DMS153 (cell line): ENCODE measurements at places on chromosomes 4 and X.

DNA sequence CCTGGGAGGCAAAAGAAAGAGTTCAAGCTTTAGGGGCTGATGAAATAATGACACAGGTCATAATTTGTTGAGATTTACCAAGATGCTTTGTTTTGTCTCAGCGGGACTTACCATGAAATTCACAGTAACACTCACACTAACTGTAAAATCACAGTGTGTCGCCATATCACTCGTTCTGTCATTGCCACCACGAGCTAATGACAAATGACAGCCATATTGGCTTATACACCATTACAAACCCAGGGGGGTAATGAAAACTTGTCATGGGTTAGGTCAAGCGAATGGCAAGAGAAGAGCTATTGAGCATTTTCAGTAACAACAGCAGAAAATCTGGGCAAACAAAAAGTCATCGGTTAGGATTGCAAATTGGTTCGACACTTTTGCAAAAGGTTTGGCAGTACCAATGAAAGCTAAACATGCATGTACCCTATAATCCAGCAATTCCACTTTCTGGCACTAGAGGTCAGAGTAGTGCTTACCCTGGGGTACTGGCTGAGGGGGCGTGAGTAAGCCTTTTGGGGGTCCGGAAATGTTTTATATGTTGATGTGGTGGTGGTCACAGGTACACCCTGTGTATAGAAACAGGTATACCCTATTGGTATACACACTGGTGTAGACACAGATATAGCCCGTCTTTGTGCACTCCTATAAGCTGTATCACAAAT lies 83.9 kb upstream of the RAI2 start:
- DNase-seq = no peak

- DNase-seq = no peak
These were observed 55.9 kb downstream of the AGA start for GRCh38 chr4:177386278-177386815.

- no peak for DNase-seq
These were observed 47.3 kb downstream of the RGS12 start for GRCh38 chr4:3340038-3340699.

GRCh38 chr4:77145842-77146185 lies 11.2 kb upstream of the CCNG2 start:
- no peak for DNase-seq

- DNase-seq = no peak
These were observed 46.7 kb downstream of the TMEM156 start for GRCh38 chr4:38985410-38986100.

GRCh38 chr4:93617606-93618005 lies 210.9 kb upstream of the ATOH1 start:
- no peak for DNase-seq

DNA sequence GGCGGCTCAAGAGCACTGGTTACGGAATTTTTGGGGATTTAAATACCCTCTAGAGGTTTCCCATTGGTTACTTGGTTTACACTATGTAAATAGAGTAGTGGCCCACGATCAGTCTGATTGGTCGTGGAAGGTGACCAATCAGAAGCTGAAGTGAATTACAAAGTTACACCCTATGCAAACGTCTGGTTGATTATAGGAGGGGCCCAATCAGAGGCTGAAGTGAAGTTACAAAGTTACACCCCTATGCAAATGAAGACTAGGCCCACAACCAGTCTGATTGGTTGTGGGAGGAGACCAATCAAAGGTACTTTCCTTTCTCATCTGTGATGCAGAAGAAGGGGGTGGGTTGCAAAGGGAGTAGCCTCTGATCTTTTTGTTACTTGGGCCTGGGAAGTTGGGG lies 45.1 kb upstream of the HSD17B10 start:
- no peak for DNase-seq

GRCh38 chr4:41136456-41136855 lies 77.9 kb downstream of the APBB2 start:
- DNase-seq = no peak

- no peak for DNase-seq
These were observed 267.2 kb downstream of the FBXO8 start for GRCh38 chr4:174016251-174016650.

DNA sequence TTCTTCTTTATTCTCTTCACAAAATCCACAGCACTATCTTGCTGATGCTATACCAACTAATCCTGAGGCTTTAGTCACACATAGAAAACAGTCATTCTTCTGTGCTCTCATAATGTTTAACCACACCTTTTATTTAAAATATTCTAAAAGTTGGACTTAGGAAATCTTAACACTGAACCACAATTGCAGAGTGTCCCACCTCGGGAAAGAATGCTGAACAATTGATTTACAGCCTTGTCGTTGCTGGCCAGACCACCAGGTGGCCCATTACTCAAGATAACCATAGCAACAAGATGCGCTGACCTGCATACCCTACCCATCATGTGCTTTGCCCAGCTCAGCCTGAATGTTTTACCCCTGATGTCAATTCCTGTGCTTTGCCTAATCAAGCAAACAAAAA lies 100.8 kb downstream of the ARSJ start:
- DNase-seq = no peak

DNA sequence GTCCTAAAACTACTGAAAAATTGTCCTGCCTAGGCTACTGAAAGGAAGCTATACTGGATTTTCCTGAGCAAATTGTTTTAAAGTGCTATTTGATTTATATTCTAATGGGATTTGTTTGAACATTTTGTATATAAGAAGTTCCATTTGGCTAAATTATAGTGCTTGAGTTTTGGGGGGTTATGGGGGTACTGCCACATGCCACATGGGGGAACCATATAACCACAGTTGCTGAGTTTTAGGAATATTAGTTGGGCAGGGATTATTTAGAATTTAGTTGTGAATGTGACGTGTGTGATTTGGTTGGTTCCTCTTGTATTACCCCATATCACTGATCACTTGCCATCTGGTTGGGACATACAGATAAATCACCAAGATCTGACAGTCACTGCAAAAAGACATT lies 224.5 kb upstream of the TAPT1 start:
- DNase-seq = no peak

DNA sequence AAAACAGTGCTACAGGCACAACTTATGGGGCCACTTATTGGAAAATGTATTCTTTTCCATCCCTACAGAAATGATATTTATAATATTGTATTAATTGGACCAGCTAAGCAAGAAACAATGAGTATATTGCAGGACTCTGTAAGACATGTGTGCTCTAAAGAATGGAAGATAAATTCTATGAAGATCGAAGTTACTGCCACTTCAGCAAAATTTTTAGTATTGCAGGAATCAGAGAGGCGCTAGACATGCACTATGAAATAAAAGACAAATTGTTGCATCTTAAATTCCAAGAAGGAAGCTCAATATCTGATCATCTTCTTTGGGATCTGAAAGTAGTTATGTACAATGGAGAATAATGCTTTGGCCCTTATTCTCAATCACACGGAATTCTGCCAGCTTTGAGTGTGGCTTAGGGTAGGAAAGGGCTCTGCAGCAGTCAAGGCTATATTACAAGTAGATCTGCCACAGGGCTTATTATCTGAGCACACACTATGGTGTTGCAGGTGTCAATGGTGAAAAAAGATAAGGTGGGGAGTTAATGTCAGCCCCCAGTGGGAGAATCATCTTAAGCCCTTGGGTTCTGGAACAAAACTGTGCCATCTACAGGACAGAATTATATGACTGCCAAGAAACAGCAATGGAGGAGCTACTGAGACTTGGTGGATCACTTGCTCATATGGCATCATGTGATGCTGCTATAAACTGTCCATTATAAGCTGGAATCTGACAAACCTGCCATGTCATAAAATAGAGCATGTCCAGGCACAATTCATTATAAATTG lies 334.0 kb upstream of the NDST3 start:
- DNase-seq = peak; percentile 0

- DNase-seq = no peak
These were observed 220.1 kb upstream of the PSAPL1 start for GRCh38 chr4:7654550-7655445.

DNA sequence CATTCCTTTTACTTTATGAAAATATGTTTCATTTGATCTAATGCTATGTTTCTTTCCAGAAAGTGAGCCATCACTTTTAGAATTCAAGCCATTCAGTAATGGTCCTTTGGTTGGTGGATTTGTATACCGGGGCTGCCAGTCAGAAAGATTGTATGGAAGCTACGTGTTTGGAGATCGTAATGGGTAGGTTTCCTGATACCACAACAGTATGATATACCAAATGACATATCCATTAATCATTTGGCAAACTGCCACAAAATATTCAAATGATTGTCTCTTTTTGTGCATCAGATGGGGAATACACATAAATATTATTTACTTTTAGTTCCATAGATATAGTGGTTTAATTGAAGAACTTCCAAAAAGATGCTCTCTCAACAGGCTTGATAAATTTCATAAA lies 68.2 kb downstream of the HHIP start:
- DNase-seq = no peak

- no peak for DNase-seq
These were observed 73.9 kb downstream of the CXXC4 start for GRCh38 chr4:104420766-104421165.

DNA sequence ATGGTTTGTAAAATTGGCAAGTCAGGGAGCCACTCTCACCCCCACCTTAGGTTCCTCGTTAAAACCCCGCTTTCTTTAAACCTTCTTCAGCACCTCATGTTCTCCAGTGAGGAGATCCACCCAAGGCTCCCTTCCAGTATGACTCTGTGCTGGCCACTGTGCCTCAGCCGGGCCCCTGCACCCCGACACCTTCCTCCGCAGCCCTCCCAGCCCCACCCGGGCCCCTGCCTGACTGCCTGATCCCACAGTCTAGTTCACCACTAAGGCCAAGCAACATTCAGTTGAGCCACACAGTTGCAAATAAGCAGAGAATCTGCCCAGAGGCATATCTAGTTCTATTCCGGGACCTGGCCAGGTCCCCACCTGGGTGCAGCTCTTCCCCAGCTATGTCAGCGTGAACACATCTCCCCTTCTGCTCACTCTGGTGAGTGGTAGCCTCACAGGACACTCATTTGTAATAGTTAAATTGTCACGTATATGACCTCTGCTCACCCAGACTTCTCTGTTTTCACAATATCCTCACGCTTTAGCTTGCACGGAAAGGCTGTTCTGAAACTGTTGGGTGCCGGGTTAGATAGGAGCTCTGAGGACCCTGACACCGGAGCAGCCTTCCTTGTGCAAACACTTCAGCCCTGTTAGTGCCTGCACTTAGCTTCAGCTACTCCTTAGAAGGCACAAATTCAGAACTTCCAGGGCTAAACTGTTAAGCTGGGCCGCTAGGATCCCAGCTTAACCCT lies 146.8 kb downstream of the DCTD start:
- DNase-seq = no peak

- DNase-seq = no peak
These were observed 189.3 kb upstream of the ANXA3 start for GRCh38 chr4:78362310-78362709.

- no peak for DNase-seq
These were observed 125.6 kb downstream of the ARHGAP24 start for GRCh38 chr4:85600501-85600900.

GRCh38 chr4:51835079-51835478 lies 7.9 kb upstream of the DCUN1D4 start:
- DNase-seq = no peak

GRCh38 chrX:2516623-2517022 lies 15.8 kb upstream of the DHRSX start:
- no peak for DNase-seq

- DNase-seq = no peak
These were observed 31.2 kb upstream of the GYPA start for GRCh38 chr4:144171697-144172096.

GRCh38 chrX:19616959-19617358 lies 101.7 kb upstream of the MAP3K15 start:
- no peak for DNase-seq

GRCh38 chr4:122666527-122667245 lies 45.8 kb upstream of the IL21 start:
- DNase-seq = no peak

DNA sequence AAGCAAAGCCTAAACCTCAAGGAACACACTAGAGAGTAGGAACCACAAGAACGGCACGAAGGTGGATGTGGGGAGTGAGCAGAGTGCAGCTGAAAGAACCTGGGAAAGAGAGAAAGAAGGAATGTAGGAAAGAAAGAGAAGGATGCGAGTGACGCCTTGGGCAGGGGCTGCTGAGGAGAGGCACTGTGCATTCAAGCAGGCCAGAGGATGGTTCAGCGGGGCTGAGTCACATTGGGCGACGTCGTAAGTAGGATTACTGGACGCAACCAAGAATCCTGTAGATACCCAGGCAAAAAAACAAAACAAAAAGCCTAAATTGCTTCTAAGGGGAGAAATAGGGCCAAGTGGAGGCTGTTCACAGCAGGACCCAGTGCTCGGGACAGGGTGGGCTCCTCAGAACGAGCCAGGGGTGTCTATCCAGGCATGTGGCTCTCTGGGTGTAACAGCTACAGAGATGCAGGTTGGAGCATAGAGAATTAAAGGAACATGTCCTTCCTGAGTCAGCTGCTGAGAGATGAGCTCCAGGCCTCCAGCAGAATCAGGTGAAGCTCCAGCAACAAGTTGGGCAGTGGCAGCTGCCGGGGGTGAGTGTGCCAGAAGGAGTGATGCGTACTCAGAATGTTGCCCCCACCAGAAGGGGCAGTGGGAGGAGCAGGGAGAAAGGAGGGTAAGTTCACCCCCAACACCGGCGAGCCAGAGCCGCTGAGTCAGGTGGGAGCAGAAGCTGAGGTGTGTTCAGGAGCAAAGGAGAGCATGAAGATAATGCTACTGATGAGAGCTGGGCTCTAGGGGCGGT lies 38.6 kb downstream of the NELFA start:
- no peak for DNase-seq

GRCh38 chr4:46994007-46994405 lies 625 bp upstream of the GABRA4 start:
- DNase-seq = no peak

- no peak for DNase-seq
These were observed 34.1 kb upstream of the AFF2 start for GRCh38 chrX:148466292-148466691.

DNA sequence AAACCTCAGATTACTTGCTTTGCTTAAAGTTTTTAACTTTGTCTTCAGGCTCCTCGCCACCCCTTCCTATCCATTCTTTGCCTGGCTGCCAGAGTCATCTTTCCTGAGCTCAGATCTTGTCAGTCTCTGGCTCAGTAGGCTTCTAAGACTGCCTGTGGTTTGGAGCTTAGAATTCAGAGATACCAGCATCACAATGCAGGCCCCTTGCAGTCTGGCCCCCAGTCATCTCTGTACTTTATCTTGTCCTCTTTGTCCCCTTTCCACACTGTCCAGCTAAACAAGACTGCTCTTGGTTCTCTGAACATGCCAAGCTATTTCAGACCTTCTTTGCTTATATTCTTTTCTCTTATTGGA lies 3.0 kb downstream of the KIAA0232 start:
- DNase-seq = no peak

- no peak for DNase-seq
These were observed 46.5 kb upstream of the CPLX1 start for GRCh38 chr4:872241-872981.

GRCh38 chr4:115580901-115581300 lies 467.5 kb upstream of the NDST4 start:
- DNase-seq = no peak

GRCh38 chrX:9942086-9942485 lies 25.1 kb upstream of the CLDN34 start:
- no peak for DNase-seq
